ENCODE measurements at places on chromosomes 7 and 10.

DNA sequence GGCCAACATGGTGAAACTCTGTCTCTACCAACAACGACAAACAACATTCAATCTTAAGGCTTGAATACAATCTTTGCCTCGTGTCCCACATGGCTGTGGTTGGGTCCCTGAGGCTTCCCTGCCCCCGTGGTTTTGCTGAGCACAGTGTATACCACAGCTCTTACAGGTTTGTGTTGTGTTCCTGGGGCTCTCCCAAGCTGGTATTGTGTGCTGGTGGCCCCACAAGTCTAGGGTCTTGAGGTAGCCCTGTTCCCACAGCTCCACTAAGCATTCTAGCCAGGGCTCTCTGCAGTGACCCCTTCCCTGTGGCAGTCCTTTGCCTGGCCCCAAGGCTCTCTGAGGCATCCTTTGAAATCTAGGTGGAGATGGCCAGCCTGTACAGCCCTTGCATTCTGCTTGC, 68.0 kb upstream of the CCNY start:
- no peak for DNase-seq

DNA sequence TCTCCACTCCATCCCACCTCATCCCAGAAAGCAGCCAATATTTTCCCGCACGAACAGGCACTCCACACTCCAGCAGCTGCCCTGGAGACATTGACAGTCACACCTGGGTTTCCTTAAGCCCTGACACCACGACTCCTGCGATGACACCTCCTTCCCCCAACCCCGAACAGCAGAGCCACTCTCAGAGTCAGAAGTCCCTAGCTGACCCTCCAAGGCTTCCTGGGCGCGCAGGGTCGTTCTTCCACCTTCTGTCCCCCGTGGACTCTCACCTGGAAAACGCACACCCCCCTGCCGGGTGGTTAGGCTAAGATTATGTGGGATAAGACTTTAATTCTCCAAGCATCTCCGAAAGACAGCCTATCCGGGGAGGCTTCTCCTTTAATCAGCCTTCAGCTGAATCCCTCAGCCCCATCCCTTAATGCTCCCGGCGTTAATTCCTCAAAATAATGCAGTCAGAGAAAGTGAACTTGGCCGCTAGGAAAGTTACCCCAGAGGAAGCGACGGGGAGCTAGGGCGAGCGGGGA, 1.1 kb downstream of the DENND11 start:
- no peak for DNase-seq

GRCh38 chr7:22597844-22598243, 97.9 kb upstream of the STEAP1B start:
- no peak for DNase-seq

- DNase-seq, result no peak
Observed at GRCh38 chr7:101901661-101902491, 84.5 kb downstream of the CUX1 start.

DNA sequence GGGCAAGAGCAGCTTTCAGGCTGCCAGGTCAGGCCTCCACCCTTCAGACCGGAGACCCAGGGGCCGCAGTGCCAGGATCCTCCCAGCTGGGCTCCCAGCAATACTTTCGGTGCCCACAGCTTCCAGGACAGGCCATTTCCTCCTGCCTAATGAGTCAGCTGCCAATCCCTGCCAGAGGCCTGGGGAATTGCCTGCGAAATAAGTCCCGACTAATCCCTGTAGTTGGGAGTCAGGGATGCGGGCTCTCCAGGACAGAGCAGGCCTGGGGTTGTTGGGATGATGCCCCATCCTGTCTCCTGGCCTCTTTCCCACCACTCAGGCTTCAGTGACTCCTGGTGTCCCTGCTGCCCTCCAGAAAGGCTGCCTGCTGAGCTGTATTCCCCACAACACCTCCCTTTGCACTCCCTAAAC, 143.5 kb upstream of the UNC5B start:
- no peak for DNase-seq

- DNase-seq, result peak; percentile 82
Observed at GRCh38 chr7:98284335-98285036, 3.0 kb downstream of the BRI3 start.
